ENCODE measurements at places on chromosomes 13 and 19. TPM values are rescaled to one million over a fixed set of nuclear protein-coding genes. Genes with fewer than 3 reads are reported as not detected.

- H3K27ac ChIP-seq: no peak overlapping the region
- H3K36me3 ChIP-seq: no peaks in the 10 kb centered on the region
- no peak overlapping the region for H3K4me3 ChIP-seq
These were observed 4.0 kb upstream of the DPF1 start for GRCh38 chr19:38228005-38228377.

GRCh38 chr13:63741029-63741813 lies 2325.6 kb upstream of the PCDH20 start:
- H3K36me3 ChIP-seq: no peaks in the 10 kb centered on the region
- H3K4me3 ChIP-seq: no peak overlapping the region
- H3K4me1 ChIP-seq: no peaks in the 10 kb centered on the region

DNA sequence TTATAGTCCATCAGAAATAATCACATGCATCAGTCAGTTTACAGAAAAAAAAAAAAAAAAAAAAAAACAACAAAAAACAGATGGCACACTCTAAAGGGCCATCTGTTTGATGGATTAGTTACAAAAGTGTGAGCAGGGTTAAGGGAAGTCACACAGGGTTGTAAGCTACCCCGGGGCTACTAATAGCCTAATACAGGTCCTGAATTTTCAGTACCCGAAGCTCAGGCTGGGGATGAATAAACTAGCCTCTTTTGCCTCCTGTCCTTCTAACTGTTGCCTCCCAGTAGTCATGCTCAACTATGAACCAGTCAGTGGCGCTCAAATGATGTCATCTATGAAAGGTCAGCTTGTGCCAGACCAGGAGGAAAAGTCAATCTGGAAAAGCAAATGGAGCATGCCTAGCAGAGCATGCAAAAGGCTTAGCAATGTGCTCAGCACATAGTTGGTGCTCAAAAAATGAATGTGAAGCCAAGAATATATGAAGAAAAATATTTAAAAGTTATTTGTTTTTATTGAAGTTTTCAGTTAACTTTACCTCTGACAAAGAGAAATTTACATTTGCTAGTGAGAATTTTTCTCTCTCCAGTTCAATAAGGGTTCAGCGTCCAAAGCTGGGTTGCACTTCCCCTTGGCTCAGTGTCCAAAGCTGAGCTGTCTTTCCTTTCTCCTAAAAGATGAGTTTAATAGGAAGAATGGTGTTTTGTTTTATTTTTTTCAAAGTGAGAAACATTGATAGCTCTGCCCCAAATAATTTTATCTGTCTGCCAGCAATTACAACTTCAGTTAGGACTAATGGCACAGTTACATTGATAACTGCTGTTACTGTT lies 30.8 kb upstream of the LRCH1 start:
- peaks cover 22% of the 10 kb centered on the region for H3K4me1 ChIP-seq
- DNase-seq: peak; percentile 57
- no peak overlapping the region for H3K4me3 ChIP-seq
- H3K36me3 ChIP-seq: no peaks in the 10 kb centered on the region

DNA sequence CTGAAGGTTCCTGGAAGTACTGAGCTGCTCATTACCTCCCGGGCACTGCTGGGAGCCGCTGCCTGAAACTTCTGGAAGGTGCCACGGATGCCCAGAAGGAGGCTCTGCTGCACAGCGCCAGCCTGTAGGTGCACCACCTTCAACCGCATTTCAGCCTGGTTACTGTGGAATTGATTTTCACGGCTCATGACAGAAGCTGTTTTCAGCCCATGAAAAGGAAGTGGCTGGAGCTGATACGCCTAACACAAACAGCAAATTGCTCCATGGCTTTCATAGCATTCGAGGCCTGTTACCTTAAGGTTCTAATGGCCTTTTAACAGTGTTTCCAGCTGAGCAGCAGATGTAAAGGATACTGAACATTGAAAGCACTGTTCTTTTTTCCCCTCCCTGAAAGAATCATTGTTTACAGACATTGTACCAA lies 22.0 kb downstream of the GPC6 start:
- H3K27ac ChIP-seq: no peak overlapping the region
- no peaks in the 10 kb centered on the region for H3K36me3 ChIP-seq
- H3K4me3 ChIP-seq: no peak overlapping the region
- no peaks in the 10 kb centered on the region for H3K27me3 ChIP-seq
- peak; percentile 29 for DNase-seq

GRCh38 chr19:19297759-19298158 lies 22.6 kb downstream of the SUGP1 start:
- no peaks in the 10 kb centered on the region for H3K27me3 ChIP-seq
- H3K36me3 ChIP-seq: peaks cover 25% of the 10 kb centered on the region
- H3K27ac ChIP-seq: no peak overlapping the region

GRCh38 chr13:105262579-105262978 lies 1272.9 kb downstream of the EFNB2 start:
- H3K36me3 ChIP-seq: no peaks in the 10 kb centered on the region
- no peaks in the 10 kb centered on the region for H3K27me3 ChIP-seq
- no peak overlapping the region for H3K27ac ChIP-seq
- DNase-seq: no peak

DNA sequence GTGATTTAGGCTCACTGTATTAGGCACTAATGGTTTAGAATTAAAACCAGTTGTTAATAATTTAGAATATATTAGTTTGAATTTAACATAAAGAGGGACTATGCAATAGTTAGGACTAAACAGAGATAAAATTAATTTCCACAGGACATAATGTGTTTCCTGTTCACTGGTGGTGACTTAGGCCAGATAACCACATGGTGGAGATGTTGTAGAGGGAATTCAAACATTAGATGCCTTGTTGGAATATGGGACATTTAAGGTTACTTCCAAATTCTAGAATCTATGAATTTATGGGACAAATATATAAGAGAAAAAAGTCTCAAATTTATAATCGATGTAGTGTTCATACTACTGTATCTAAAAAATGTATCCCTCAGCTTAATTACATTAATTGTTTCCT lies 615.5 kb upstream of the KLHL1 start:
- peak; percentile 75 for DNase-seq
- no peaks in the 10 kb centered on the region for H3K27me3 ChIP-seq
- H3K4me1 ChIP-seq: no peaks in the 10 kb centered on the region
- H3K4me3 ChIP-seq: no peak overlapping the region
- no peak overlapping the region for H3K27ac ChIP-seq

Gene NLRP5
- not detected for total RNA-seq

Gene WDR62
- total RNA-seq: 2.2 TPM

GRCh38 chr13:79593641-79594275 lies 112.8 kb downstream of the NDFIP2 start:
- H3K27me3 ChIP-seq: no peaks in the 10 kb centered on the region
- DNase-seq: no peak
- no peak overlapping the region for H3K4me3 ChIP-seq
- no peaks in the 10 kb centered on the region for H3K36me3 ChIP-seq

Gene ZNF460
- total RNA-seq: 113 TPM

- no peaks in the 10 kb centered on the region for H3K27me3 ChIP-seq
- H3K27ac ChIP-seq: no peak overlapping the region
- no peaks in the 10 kb centered on the region for H3K4me1 ChIP-seq
- H3K4me3 ChIP-seq: no peak overlapping the region
- DNase-seq: no peak
These were observed 548.5 kb upstream of the KLF12 start for GRCh38 chr13:74682746-74683145.

Gene ZNF610
- total RNA-seq: 1.4 TPM

DNA sequence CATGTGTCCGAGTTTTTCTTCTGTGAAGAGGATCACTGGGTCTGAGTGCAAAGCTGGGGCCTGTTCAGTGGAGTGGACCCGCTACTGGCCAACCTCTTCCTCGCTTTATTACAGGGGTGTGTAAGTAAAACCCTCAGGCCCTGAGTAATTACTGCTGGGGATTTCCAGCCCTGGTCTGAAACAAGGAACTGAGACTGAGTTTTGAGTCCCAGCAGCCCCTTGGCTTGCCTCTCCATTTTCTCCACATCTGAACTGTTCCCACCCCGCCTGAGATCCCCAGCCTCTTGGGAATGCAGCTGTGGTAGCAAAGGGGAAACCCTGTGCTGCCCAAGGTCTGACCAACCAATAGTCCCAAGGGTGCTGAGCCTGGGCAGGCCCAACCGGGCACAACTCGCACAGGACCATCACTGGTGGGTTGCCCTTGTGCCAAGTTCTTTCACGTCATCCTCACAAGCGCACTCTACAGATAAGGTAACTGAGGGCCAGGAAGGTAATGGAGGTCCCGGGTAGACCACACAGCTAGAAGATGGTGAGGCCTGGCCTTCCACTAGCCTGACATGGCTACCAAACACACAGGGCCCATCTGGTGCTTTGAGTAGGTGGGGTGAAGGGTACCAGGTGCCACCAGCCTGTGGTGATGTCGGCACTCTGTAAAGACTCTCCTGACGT lies 13.7 kb upstream of the SLC35E1 start:
- H3K4me3 ChIP-seq: no peak overlapping the region
- no peak for DNase-seq
- no peaks in the 10 kb centered on the region for H3K27me3 ChIP-seq
- peaks cover 34% of the 10 kb centered on the region for H3K4me1 ChIP-seq

DNA sequence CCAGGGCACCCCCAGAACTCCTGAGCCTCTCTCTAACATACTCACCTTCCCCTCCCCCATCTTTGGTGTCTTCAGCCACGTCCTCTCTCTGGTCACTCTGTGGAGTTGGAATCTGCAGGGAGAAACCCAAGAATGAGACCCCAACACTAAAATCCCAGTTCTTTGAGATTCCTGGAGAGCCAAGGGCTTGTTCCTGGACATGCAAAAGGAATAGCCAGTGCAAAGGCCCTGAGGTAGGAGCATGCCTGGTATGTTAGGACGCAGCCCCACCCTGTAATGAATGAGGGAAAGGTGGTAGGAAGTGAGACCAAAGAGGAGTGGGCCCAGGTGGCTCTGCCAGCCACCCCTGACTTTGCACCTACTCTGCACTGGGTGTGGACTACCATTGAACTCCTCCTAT lies 2.4 kb upstream of the LPAR2 start:
- no peak overlapping the region for H3K4me3 ChIP-seq
- no peak overlapping the region for H3K27ac ChIP-seq
- H3K36me3 ChIP-seq: peaks cover 20% of the 10 kb centered on the region
- no peaks in the 10 kb centered on the region for H3K4me1 ChIP-seq

- peaks cover 9% of the 10 kb centered on the region for H3K27me3 ChIP-seq
- H3K36me3 ChIP-seq: no peaks in the 10 kb centered on the region
- DNase-seq: no peak
- no peaks in the 10 kb centered on the region for H3K4me1 ChIP-seq
- no peak overlapping the region for H3K4me3 ChIP-seq
- no peak overlapping the region for H3K27ac ChIP-seq
These were observed 14.1 kb upstream of the SPACA7 start for GRCh38 chr13:112362021-112362420.

DNA sequence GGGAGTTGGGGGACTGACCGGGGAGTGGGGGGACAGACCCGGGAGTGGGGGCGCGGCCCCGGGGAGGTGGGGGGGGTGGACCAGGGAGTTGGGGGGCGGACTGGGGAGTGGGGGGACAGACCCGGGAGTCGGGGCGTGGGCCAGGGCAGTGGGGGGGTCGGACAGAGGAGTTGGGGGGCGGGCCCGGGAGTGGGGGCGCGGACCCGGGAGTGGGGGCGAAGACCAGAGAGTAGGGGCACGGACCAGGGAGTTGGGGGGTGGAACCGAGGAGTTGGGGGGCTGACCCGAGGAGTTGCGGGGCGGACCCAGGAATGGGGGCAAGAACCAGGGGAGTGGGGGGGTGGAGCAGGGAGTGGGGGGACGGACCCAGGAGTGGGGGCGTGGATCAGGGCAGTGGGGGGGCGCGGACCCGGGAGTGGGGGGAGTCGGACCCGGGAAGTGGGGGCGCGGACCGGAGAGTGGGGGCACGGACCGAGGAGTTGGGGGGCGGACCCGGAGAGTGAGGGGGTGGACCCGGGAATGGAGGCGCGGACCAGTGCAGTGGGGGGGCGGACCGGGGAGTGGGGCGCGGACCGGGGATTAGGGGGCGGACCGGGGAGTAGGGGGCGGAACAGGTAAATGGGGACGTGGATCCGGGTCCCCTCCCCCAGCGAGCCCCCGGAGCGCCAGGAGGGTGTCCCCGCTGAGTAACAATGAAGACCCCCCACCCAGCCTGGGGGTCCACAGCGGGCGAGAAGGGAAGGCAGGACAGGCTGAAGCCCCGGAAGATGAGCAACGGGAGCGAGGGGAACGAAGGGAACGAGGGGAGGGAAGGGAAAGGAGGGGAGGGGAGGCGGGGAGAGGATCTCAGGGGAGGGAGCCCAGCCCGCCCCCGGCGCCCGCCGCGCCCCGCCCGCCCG lies 589 bp downstream of the R3HDM4 start:
- peaks cover 8% of the 10 kb centered on the region for H3K4me1 ChIP-seq
- peak overlapping the region; percentile 88 for H3K4me3 ChIP-seq
- peak overlapping the region; percentile 93 for H3K27ac ChIP-seq
- peak; percentile 40 for DNase-seq
- no peaks in the 10 kb centered on the region for H3K36me3 ChIP-seq
- H3K27me3 ChIP-seq: peaks cover 6% of the 10 kb centered on the region

Gene ZNF525
- 7.1 TPM for total RNA-seq

Measured in lung (tissue), 17 donors.